ENCODE measurements at places on chromosomes 5 and 9.

DNA sequence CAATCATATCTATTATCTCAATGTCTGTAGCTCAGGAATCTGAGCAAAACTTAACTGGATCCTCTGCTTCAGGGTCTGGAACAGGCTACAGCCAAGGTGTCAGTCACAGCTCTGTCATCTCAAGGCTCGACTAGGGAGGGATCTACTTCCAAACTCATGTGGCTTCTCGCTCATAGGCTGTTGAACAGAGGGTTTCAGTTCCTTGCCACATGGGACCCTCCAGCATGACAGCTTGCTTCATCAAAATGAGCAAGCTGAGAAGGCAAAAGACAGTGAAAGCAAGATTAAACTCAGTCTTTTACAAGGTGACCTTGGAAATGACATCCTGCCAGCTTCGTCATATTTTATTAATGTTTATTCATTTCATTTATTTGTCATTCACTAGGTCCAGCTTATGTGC, 111.7 kb downstream of the GADD45G start:
- DNase-seq = no peak

DNA sequence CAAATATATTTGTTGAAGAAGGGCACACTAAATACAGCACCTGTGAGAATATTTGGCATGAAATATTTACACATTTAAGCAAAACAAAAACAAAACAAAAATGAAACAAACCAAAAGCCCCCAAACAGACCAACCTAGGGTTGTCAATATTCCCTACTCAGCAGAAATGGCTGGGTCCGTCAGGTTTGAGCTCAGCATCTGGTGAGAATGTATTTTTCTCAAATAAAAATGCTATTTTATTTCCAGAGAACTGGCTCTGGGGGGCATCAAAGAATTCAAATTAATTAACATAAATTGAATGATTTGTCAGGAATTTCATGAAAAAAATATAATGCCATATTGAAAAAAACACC, 142.8 kb upstream of the COL5A1 start:
- DNase-seq = no peak

DNA sequence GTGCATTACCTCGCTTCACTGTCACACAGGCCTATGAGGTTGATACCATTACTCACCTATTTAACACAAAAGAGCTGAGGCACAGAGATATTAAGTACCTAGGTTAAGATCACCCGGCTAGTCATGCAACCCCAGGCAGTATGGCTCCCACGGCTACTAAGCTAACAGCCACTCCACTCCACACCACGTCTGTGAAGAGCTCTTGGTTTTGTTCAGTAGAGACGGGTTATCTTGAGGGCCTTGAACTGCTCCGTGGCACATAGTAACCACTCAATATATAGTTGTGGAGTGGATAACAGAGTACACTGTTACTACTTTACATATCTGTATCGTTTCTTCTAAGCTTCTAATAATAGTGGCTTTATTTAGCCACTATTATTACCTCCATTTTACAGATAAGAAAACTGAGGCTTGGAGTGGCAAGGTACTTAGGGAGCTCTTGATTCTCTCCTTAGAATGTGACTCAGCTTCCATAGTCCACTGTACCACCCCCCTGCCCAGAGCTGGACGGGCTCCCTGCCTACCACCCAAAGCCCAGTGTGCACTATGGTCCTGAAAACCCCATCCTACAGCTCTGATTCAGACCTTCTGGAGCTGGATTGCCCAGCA, 1.0 kb upstream of the CORO2A start:
- no peak for DNase-seq

GRCh38 chr5:176700239-176700847, 53.1 kb downstream of the TSPAN17 start:
- no peak for DNase-seq

DNA sequence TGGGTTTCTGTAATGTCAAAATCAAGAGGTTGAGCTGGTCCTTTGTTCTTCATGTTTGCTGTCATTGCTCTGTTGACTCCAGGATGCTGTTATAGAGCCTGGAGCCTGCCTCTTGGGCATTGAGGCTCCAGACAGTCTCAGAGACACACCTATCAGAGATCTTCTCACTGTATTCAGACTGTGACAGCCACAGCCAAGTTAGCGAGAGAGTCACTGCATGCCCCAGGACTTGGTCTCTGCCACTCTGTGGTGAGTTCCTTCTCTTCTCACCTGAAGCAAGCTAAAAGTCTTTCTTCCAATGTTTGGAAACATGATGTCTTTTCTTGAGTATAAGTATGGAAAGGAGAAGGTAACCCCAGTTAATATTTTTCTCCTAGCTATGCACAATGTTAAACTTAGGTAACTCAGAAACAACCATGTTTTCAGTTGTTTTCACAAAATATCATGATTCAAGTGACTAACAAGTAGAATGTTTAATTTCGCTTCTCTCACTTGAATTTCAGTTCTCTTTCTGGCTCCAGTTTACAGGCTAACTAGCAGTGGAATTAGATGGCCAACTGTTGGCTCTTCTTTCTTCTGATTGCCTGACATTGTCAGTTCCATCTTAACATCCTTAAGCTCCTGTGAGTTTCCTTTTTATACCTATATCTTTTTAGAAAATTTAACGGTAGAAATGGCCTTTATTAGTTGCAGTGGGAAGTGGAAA, 20.6 kb upstream of the ZFYVE16 start:
- DNase-seq = no peak

GRCh38 chr5:110414360-110414759, 312.1 kb downstream of the TMEM232 start:
- DNase-seq = no peak

DNA sequence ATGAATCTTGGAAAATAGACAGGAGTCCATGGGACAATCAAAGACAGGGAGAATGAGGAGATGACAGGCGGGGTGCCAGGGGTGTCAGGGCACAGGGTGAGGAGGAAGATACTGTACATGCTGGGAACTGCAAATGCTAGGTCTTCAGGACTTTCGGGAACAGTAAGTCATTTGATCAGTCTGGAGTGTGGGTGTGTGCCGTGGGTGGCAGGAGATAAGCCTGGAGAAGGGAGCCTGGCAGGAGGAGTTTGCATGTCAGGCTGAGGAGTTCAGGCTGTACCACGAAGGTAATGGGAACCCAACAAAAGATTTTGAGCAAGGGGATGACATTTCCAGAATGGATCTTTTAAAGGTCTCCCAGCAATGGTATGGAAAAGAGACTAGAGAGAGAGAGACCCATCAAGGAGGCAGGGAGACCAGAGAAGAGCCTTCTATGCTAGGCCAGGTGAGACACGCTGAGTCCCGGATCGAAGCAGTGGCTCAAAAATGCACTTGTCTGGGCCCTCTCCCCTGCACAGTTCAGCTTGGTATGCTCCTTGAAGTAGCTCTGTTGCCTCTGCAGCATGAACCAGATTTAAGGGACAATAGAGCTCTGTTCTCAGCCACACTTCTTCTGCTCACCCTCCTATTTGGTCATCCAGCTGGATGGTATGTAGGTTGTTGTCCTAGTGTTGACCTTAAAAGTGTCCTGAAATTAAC, 77.0 kb upstream of the FER start:
- DNase-seq = no peak

DNA sequence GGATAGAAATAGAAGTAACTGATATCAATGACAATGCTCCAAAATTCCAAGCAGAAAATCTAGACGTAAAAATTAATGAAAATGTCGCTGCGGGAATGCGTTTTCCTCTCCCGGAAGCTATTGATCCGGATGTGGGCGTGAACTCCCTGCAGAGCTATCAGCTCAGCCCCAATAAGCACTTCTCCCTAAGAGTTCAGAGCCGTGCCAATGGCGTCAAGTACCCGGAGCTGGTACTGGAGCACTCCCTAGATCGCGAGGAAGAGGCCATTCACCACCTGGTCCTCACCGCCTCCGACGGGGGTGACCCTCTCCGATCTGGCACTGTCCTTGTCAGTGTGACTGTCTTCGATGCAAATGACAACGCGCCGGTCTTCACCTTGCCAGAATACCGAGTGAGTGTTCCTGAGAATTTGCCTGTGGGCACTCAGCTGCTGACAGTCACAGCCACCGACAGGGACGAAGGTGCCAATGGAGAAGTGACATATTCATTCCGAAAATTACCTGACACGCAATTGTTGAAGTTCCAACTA, 818 bp downstream of the PCDHGA10 start:
- DNase-seq = no peak

GRCh38 chr9:34830068-34830467, 120.1 kb upstream of the CCL21 start:
- no peak for DNase-seq
